Suprapubic skin (tissue), 4 donors: ENCODE measurements at places on chromosomes 2 and 18. TPM values are rescaled to one million over a fixed set of nuclear protein-coding genes. Genes with fewer than 3 reads are reported as not detected.

ADAM23 gene
- 0.47 TPM for total RNA-seq

KIF1A gene
- 15.9 TPM for total RNA-seq

IL1A gene
- 0.49 TPM for total RNA-seq

ITGA6 gene
- 204 TPM for total RNA-seq

PLB1 gene
- total RNA-seq = 9.2 TPM

CCDC150 gene
- 6.7 TPM for total RNA-seq

VWA3B gene
- total RNA-seq = not detected

UBE2F gene
- 63.6 TPM for total RNA-seq

DCDC2C gene
- total RNA-seq = not detected

ACTG2 gene
- total RNA-seq = 26.7 TPM

- DNase-seq = no peak
Observed at GRCh38 chr2:222938327-222938726, 77.5 kb downstream of the ACSL3 start.

DNA sequence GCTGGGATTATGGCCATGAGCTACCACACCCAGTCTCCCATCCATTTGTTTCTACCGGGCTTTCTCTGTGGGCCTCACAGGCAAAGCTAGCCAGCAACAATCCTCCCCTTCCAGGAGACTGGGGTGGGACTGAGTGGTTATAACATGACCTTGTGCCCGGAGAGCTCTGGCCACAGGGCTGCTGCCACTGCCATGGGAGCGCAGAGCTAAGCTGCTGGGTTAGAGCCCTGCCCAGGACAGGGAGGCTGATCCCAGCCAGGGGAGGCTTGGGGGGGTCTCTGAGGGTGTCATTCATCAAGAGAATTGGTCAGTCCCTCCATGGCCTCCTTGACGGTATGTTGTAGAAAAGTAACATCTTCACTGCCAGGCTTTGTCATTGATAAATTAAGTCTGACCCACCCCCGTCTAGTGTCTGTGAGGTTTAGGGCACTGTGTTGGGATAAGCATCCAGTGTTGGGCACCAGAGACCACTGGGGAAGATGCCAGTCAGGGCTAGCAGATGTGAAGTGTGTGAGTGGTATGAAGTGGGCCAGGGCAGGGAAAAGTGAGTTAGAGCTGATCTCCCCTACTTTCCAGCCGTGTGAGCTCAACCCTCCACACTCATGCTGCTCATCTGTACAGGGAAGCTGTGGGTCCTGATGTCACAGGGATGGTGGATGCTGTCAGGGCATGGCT, 368.4 kb upstream of the HS6ST1 start:
- no peak for DNase-seq

GRCh38 chr2:62217970-62218369, 22.1 kb downstream of the B3GNT2 start:
- DNase-seq = no peak

GRCh38 chr2:17813742-17814473, 2.4 kb upstream of the MSGN1 start:
- no peak for DNase-seq

- no peak for DNase-seq
Observed at GRCh38 chr18:6294148-6294784, 120.4 kb downstream of the L3MBTL4 start.

- DNase-seq = no peak
Observed at GRCh38 chr2:166068981-166069380, 58.8 kb downstream of the SCN1A start.

- no peak for DNase-seq
Observed at GRCh38 chr2:165691615-165692014, 102.4 kb downstream of the GALNT3 start.

DNA sequence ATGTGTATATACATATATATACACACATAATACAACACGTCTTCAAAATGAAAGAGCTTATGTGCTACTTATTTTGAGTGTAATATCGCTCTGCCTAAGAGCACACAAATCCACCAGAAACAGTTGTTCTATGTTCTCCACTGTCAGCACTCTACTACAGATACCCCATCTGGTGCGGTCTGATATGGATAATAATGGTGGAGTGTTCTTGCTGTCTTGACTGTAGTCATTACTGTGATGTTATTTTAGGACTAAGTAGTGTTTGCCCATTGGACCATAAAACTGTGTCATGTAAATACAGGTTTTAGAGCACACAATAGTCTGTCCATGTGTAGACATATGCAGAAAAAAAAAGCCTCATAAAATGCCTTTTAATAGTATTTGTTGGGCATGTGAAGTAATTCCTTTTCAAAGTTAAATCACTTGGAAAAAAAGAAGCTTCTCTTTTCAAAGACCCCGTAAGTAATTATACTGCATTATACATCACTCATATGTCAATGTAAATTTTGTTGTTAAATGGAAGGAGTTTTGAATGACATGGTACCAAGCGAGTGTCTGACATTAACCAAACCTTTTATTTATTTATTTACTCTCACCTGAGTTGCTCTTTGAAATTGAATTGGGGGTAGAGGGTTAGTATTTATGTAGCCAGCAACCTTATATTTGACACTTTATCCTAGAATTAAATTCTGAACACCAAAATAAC, 1249.2 kb upstream of the ZEB2 start:
- DNase-seq = no peak

DNA sequence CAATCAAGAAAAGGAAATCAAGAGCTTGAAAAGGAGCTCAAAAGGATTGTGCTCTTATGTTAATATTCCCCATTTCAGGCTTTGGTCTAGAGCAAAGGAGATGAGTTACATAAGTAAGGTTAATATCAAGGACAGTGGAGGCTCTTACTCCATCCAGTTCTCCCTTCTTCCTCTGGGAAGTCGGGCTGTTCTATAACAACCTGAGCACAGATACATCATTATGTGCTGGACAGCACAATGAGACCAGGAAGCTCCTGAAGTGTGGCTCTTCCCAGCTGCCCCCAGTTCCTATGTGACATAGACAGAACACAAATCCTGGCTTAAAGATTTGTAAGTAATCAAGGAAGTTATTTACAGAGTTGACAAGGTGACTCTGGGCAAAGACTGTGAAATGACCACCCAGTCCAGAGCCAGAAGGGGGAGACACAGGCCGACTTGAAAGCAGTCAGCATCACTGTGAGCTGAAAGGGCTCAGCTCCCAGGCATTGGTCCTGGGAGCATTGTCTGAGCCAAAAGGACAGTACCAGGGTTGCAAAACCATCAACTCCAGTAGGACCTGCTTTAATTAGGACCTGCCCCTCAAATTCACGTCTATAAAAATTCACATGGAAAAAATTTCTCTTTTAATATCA, 917.6 kb upstream of the ACVR2A start:
- DNase-seq = peak; percentile 82

DNA sequence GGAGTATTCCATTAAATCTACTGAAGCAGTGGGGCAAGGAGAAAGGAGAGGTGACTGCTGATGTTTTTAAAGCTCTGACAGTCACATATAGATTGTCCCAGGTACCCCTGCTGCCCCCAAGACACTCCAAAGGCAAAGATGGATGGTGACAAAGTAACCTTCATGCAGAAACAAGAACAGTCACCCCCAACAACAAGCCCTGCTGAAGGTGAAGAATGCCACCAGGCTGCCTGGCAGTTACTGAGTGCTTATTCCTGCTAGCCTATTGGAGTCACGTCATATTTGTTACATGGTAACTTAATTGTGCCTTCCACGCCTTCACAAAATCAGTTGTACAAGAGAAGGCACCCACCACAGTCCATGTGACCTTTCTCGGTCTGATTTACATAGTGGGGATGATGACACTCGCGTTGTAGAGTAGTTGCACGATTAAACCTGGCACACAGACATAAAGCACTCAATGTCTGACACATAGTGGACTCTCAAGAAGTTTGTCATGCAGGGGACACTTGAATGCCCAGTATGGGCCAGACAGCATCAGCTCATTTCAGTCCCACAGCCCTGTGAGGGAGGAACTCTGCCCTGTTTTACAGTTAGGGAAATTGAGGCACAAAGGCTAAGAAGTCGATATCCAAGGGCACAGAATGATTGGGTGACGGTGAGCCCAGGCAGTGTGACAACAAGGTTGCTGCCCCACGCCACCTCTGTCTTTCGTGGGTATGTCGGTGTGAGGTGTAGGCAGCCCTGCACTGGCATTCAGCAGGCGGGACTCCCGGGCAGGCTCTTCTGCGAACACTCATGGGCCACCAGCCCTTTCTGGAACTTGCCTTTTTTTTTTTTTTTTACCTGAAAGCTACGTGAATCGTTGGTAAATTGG, 62.7 kb downstream of the ZCCHC2 start:
- DNase-seq = no peak

DNA sequence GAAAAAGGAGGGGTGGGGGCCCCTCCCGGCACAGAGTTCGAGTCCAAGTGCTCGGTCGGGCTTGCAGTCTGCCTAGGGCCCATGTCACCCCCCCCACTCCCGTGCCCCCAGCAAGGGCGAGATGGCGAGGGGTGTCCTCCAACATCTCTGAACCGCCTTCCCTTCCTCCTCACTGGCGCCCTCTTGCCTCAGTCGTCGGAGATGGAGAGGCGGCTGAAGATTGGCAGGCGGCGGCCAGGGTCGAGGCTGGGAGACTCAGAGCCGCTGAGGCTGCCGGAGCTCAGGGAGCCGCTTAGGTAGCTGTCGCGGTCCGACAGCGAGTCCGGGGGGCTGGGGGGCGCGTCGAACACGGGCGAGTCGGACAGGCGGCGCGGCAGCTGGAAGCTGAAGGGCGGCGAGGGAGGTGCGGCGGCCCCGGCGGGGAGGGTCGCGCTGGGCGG, 2.3 kb downstream of the ZFP36L2 start:
- peak; percentile 81 for DNase-seq

DNA sequence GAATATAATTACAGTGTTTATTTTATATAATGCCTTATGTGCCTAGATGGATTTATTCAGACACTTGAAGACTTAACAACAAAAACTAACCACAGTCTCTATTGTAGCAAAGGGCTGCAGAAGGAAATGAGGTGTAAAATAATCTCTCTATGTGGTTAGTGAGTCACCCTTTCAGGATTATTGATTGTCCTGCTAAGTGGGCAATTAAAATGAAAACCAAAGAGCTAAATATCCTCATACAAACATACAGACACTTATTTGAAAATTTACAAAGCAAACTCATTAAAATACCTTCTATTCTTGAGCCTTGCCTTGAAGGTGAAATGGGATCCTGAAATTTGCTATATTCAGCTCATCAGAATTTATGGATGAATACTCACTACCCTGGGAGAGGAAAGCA, 27.7 kb upstream of the DCC start:
- DNase-seq = no peak

DNA sequence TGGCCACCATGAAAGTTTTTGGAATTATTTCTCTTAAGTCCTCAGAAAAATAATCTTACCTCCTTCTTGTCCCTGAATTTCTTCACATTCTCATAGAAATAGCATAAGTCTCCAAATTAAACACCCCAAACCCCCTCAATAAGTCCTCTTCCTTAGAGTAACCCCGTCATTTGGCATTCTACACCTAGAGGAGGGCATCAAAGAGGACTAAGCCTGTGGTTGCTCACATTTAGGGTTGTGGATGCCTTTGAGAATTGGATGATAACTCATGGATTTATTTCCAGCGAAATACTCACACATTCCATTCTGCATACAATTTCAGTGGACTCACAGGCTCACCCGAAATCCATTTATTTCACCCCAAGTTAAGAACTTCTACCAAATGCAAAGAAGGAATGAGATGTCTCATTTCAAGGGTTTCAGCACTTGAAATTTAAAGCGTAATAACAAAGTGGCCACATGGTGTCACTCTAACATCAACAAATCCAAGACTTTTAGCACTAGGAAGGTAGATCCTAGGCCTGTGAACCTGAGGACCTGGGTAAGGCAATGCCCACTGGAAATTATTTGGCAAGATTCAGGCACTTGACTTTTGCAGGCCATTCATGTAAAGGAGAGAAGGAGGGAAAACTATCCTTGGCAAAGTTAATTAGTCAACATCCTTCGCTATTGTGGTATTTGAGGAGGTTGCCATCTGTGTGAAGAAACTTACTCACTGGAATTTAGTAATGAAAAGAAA, 24.6 kb downstream of the DYTN start:
- DNase-seq = no peak

- DNase-seq = no peak
Observed at GRCh38 chr18:69957747-69958146, 10.1 kb upstream of the CD226 start.

GRCh38 chr2:72892506-72893173, 5.4 kb downstream of the SPR start:
- DNase-seq = no peak

- DNase-seq = no peak
Observed at GRCh38 chr2:32363597-32363996, 6.8 kb downstream of the BIRC6 start.

DNA sequence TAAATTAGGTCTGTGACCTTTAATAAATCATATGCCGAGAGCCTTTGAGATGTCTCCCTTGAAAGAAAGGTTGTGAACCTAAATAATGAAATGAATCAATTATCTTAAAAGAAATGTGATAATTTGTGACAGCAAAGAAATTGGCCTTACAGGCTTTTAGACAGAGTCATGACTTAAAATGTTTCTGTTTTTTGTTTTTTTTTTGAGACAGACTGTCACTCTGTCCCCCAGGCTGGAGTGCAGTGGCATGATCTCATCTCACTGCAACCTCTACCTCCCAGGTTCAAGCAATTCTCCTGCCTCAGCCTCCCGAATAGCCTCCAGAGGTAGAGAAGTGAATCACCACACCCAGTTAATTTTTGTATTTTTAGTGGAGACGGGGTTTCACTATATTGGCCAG, 898.0 kb downstream of the CNTNAP5 start:
- DNase-seq = no peak

DNA sequence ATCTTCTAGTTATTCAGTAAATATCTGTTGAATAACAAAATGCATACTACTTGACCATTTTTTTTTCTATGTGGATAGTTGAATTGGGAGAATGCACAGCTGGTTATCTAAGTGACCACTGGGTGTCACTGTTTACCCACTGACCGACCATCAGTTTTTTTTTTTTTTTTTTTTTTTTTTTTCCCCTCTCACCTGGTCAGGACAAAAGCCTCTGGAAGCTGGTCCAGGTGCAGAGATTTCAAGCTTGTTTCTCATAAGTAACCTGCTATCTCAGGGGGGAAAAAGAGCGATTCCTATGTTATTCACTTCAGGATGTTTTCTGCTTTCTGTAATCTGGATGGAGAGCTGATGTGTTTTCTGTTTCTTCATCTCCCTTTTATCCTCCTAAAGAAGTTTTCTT, 256.0 kb downstream of the DCDC2C start:
- no peak for DNase-seq

GRCh38 chr2:104344985-104345384, 508.9 kb upstream of the POU3F3 start:
- no peak for DNase-seq

- no peak for DNase-seq
Observed at GRCh38 chr2:55419233-55419678, 400 bp downstream of the CCDC88A start.

GRCh38 chr2:85504778-85505261, 34.1 kb upstream of the MAT2A start:
- no peak for DNase-seq

- no peak for DNase-seq
Observed at GRCh38 chr2:60413814-60414168, 139.7 kb downstream of the BCL11A start.

GRCh38 chr2:170932948-170933347, 3.9 kb downstream of the GORASP2 start:
- DNase-seq = no peak

DNA sequence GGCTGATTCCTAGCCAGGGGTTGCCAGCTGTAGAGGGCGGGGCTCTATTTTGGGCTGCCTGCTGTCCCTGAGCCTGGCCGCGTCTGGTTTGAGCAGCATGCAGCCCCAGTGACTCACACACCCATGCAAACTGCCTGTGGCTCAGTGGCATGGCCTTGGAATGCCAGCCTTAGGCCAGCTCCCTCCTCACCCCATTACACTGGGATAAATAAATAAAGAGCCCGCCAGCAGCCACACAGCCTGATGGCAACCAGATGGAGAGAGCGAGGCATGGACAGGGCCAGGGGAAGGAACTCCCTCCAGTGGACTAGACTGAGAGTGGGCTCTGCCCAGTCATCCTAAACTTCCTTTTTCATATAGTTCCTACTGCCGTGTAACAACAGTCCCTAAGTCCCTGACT, 18.3 kb downstream of the NHEJ1 start:
- no peak for DNase-seq
